ENCODE measurements at places on chromosomes 7 and 10.

DNA sequence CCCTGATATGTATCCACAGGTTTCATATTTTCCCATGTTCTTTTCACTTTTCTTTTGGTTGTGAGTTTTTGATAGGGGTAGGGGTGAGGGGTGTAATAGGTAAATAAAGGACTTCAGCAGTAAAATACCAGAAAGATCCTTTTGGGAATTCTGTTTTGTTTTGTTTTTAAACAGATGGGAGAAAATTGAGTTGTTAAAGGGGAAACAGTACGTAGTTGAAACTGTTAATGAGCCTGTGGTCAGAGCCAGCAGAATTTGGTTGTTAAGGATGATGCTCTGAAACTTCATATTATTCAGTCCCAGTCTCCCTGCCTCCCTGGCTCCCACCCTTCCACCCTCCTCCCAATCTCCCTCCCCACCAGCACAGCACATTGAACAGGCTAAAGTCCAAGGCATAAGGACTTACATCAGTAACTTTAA is 195.9 kb downstream of the CREB5 start:
- no peak for DNase-seq

- no peak for DNase-seq
These were observed 8.6 kb upstream of the WBP1L start for GRCh38 chr10:102735065-102735562.

DNA sequence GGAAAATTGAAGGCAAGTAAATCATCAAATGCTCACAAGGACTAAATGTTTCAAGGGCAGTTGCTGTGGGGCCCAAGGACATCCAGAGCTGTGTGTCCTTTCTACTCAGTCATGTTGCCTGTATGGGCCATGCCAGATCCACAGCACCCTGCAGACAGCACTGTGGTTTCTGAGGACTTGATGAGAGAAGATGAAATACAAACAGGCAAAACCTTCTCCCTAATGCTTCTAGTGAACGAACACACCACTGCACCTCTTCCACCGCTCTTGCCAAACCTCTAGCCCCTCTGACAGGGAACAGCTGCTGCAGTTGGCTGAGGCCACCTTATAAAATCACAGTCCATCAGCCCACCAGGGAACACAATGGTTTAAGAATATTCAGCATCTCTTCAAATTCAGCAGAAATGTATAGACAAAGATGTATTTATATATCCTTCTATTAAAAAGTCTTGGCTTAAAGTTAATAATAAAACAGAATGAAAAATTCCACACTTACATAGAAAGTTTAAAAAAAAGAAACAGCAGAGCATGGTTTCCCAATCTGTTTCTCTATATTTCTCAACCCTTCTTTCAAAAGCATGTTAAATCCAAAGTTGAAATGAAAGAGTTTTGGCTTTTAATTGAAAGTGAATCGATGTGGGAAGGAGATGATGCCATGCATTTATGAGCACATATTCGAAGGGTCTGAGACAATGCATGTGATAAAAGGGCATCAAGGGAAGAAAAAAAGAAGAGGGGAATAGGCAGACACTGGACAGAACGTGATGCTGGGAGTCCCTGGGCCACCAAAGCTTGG is 14.0 kb downstream of the CYP3A7 start:
- DNase-seq = no peak

DNA sequence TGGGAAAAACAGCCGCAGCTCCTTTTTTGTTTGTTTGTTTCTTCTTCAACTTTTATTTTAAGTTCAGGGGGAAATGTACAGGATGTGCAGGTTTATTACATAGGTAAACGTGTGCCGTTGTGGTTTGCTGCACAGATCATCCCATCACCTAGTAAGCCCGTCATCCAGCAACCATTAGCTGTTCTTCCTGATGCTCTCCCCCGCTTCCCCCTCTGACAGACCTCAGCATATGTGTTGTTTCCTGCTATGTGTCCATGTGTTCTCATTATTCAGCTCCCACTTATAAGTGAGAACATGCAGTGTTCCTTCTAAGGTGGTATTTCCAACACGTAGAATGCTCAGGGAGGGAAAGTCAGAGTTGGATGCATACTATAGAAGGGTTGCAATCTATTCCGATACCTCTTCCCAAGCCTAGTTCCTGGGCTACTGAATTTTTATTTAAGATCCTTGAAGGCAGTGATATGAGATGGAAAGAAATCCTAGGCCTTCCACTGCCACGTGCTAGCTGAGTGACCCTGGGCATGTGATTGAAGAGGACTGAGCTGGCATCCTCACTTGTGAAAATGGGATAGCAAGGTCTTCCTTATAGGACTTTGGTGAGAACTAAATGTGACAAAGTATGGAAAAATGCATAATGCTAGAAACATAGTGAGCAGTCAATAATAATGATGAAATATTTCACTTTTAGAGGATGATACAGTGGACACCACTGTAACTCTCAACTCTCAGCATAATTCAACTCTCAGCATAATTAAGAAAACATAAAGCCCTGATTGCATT is 278.5 kb downstream of the REEP3 start:
- no peak for DNase-seq

- no peak for DNase-seq
These were observed 128.8 kb upstream of the GPR26 start for GRCh38 chr10:123537188-123537961.
